ENCODE measurements at places on chromosomes 11 and 22.

- peak; percentile 36 for DNase-seq
Observed at GRCh38 chr22:27799827-27800249, 1.7 kb downstream of the MN1 start.

DNA sequence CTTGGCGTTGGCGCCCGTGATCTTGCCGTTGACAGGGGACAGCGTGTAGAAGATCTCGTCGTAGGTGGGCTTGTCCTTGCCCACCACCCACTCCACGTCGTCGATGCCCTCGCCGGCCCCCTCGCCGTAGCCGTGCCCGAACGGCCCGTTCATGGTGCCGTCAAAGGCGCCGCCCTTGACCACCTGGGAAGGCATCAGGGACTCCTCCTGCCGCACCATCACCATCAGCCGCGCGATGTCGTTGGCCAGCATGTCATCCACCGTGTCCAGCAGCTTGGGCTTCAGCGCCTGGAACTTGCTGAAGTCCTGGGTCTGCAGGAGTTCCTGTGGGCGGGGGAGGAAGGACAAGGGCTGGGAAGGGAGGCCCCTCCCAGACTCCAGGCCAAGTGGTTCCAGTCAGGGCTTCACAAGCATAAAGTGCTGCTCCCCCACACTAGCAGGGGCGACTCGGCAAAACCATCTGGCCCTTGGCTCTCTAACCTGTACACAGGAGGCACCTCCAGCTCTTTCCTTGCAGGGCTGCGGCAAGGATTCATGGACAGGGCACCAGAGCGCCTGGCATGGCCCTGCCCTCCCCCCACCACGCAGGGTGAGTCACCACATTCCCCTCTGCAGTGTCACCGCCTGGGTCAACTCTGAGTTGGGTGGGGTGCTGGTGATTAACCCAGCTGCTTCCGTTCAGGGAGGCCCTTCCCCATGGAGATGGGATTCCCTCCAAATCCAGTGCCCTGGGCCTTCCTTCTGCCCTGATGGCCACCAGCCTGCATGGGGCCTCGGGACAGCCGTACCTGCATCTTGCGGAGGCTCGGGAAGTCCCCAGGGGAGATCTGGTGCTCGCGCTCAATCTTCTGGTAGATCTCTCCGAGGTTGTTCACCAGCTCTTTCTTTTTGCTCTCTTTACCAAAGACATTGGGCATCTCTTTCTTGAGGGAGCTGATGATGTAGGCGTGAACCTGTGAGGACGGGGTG lies 10.4 kb upstream of the CDC42BPG start:
- DNase-seq = peak; percentile 97

DNA sequence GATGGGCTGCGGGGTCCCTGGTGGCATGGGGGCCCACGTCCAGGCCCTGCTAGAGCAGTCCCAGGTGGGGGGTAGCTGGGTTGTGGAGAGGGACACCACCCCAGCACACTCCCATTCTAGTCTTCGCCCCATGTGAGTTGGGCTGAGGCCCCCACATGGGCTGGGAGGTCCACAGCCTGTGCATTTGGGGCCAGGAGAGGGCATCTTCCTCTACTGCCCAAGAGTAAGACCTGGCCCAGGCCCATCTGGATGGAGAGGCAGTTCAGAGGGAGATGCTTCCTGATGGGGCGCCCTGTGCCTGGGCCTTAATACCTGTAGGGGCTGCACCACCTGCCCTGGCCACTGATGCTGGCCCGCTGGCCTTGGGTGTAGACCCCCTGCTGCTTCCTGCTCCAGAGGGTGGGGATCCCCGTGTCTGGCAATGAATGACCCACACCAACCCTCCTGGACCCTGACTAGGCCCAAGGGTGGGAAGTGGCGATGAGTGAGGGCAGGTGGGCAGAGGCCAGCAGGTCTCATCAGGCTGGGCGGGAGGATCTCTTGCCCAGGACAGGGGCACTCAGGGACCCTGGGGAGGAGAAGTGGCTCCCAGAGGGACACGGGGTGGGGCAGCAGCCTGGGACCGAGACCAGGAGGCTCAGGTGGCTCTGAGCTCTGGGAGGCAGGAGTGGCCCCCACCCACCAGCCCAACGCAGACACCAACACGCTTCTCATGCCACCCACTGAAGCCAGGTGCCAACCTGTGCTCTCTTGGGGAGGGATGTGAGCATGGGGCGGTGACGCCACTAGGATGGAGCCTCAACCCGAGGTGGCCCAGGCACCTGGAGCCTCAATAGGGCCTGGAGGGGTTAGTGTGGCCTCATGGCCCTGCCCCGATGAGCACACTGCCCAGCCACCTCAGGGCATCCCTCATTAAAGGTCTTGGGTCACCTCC lies 17.4 kb upstream of the GNB1L start:
- DNase-seq = no peak

DNA sequence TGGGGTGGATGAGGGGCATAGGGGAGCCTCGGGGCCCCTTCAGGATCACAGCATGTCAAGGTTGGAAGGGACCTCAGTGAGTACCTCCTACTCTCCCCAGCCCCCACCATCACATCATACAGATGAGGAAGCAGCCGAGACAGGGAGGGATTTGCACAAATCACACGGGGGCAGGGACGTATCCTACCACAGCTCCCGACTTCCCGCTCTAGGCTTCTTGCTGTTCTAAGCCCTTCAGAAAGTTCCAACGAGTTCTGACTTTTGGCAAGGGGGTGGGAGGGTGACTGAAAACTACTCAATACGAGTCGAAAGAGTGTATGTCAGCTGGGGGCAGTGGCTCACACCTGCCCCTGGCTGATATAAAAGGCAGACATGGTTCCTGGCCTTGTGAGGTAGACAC lies 4.7 kb upstream of the RAD9A start:
- no peak for DNase-seq

Measured in EH (cell line).